ENCODE measurements at places on chromosomes 6 and 20.
A peak's percentile ranks its signal among the peaks of the same experiment; 100 is the strongest.

DNA sequence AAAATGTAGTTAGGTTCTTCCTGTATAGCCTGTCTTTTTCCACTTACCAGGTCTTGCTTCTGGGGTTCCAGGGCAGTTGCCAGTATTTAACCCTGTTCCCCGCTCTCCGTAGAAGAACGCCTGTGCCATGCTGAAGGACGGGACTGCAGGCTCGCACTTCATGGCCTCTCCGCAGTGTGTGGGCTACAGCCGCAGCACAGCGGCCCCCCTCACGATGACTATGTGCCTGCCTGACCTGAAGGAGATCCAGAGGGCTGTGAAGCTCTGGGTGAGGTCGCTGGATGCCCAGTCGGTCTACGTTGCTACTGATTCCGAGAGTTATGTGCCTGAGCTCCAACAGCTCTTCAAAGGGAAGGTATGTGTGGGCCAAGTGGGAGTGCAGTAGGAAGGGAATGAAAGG is 23.0 kb downstream of the POFUT1 start:
- no peak for DNase-seq

DNA sequence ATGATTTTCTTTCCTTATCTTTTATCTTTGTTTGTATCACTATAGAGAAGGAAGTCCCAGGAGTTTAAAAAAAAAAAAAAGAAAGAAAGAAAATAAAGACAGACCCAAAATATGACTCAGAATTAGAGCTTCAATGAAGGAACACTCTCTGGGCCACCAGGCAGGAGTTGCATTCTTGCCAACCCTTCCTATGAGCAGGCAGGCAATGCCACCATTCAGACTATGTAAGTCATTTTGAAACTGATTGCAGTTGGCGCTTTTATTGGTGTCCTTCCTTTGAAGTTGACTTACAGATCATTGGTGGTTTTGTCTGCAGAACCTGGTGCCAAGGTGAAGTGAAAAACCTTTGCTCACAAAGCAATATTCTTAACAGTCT is 50.3 kb downstream of the MYB start:
- no peak for DNase-seq

- no peak for DNase-seq
Measured at GRCh38 chr6:163645560-163645959, 231.0 kb downstream of the QKI start.

DNA sequence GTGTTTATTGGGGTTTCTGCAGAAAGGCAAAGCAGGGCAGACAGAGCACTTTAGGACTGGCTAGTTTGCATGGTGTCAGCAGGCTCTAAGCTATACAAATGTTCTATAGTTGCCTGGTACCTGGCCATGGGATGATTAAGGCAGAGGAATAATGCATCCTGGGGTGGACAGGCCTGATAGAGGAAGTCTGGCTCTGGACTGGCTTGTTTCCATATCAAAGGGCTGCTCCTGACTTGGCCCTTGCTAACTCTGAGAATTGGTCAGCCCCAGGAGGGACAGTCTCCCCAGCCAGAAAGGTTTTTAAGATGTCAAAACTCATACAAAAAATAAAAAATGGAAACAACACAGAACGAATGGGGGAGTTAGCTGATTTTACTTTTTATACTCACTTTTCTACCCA is 136.9 kb downstream of the TBC1D7 start:
- DNase-seq: no peak

- DNase-seq: no peak
Measured at GRCh38 chr6:108961985-108962384, 113.8 kb downstream of the ARMC2 start.

DNA sequence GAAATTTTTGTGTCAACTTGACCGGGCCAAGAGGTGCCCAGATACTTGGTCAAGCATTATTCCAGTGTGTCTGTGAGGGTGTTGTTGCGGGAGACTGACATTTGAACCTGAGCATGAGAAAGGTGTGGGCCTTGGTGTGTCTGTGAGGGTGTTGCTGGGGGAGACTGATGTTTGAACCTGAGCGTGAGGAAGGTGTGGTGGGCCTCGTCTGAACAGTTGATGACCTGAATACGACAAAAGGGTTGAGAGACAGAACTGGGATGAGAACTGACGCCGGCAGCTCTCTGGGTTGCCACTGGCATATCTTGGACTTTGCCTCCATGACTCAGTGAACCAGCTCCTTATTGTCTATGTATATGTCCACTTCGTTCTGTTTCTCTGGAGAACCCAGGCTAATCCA is 240.5 kb downstream of the ERMARD start:
- DNase-seq: no peak

DNA sequence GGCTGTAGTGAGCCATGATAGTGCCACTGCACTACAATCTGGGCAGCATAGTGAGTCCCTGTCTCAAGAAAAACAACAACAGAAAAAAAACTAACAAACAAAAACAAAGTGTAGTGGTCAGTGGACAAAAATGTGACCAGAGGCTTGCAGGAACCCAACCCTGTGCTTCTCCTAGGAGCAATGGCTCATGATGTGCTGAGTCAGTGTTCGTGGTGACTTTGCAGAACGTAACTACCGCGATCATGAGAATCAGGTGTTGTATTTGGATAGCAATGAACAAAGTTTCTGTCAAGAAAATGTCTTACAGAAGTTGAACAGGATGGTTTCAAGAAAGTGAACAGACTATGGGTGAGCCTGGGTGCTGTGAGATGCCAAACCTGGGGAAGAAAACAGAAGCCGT is 18.5 kb upstream of the FOXC1 start:
- no peak for DNase-seq

- no peak for DNase-seq
Measured at GRCh38 chr6:160419488-160419887, 71.3 kb downstream of the SLC22A3 start.

DNA sequence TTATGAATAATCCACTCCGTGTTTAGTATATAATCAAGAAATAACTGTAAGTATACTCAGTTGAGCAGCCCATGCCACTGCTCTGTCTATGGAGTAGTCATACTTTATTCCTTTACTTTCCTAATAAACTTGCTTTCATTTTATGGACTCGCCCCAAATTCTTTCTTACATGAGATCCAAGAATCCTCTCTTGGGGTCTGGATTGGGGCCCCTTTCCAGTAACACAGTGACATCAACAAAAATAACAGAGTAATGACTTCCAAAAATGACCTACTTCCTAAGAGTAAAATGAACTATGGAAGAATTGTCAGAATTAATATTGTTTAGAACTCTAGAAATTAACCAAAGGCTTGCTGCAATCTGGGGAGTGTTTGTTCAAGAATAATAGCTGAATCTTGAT is 8.8 kb downstream of the OR2H1 start:
- DNase-seq: no peak

DNA sequence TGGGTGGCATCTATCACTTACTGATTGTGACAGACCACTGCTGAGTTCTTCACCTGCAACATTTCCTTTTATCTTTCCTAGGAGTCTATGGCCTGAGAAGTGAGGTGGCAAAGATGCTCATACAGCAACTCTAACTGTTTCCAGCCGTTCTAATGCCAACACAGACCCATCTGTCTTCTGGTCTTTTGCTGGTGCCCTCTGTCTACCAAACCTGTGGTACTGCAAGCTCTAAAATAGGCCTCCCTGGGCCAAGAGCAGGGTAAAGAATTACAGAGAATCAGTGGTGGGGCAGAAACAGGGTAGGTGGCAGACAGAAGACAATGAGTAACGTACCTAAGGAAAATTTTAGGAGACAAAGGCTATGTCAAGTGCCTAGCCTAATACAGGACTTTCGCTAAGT is 611.0 kb upstream of the FLRT3 start:
- no peak for DNase-seq

- no peak for DNase-seq
Measured at GRCh38 chr20:13953227-13953626, 37.2 kb downstream of the SEL1L2 start.

- DNase-seq: no peak
Measured at GRCh38 chr20:21373436-21373835, 23.9 kb downstream of the NKX2-4 start.

DNA sequence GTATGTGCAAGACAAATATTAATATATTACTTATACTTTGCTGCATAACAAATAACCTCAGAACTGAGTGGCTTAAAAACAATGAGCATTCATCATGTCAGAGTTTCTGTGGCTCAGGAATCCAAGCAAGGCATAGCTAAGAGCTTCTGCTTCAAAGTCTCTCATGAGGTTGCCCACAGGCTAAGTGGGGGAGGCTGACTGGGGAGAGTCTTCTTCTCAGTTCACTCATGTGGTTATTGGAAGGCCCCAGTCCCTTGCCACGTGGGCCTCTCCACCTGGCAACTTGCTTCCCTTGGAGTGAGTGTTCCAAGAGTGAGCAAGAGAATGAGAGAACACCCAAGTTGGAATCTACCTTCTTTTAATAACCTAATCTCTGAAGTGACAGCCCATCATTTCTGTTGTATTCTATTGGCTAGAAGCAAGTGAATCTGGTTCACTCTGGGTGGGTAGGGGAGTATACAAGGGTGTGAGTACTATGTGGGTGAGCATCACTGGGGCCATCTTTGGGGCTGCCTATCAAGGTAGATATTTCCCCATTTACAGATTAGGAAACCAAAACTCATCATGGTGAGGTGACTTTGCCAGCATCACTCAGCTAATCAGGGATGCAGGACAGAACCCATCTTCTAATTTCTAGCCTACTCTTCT is 36.0 kb downstream of the DNAH8 start:
- DNase-seq: no peak

DNA sequence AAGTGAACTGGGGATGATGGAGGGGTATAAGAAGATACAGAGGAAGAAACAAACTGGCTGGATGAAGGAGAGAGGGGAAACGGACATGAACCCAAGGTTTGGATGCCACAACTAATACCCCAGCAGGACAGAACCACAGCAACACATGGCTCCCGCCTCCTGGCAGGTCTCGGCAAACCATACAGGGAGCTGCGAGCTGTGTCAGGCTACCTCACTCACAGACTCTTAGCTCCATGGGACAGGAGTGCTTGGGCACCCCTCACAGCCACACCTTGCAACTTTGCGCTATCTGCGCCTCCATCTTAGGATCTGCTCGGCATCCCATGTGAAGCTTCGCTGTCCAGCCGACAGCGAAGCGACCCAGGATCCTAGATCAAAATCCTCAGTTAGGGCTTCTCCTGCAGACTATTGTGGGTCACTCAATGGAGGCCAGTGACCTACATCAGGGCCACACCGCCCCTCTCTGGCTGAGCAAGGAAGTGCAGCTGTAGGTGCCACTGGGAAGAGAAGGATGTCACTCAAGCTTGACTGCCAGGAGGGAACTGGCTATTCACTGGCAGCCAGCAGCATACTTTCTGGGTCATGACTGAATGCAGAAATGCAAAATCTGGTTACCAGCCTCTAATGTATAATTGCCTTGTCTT is 174.4 kb upstream of the RIN2 start:
- DNase-seq: no peak

- no peak for DNase-seq
Measured at GRCh38 chr6:516213-516612, 124.7 kb downstream of the IRF4 start.

GRCh38 chr6:35443341-35444030 is 8.7 kb upstream of the FANCE start:
- no peak for DNase-seq

- DNase-seq: no peak
Measured at GRCh38 chr6:135624402-135625295, 127.1 kb upstream of the AHI1 start.

GRCh38 chr20:62724692-62725595 is 16.3 kb downstream of the NTSR1 start:
- no peak for DNase-seq

DNA sequence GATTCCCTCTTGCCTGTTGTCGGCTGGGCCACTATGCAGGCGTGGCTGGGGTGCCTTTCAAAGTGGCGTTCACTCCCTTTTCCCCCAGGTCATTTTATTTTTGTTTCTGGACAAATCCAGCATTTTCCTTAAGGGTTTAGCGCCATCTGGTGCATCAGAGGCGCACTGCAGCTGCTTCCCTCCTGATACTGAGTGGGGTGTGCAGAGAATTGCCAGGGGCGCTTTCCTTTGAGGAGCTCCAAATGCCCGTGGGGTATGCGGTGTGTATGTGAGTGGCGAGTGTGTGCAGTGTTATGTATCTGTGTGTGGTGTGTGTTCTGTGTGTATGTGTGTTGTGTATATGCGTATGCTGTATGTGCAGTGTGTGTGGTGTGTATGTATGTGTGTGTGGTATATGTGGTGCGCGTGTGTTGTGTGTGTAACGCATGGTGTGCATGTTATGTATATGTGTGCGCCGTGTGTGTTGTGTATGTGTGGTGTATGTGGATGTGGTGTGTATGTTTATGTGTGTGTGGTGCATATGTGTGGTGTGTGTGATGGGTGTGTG is 100.1 kb upstream of the AGPAT4 start:
- DNase-seq: peak; percentile 27

GRCh38 chr20:40160097-40160550 is 528.9 kb downstream of the MAFB start:
- DNase-seq: no peak

DNA sequence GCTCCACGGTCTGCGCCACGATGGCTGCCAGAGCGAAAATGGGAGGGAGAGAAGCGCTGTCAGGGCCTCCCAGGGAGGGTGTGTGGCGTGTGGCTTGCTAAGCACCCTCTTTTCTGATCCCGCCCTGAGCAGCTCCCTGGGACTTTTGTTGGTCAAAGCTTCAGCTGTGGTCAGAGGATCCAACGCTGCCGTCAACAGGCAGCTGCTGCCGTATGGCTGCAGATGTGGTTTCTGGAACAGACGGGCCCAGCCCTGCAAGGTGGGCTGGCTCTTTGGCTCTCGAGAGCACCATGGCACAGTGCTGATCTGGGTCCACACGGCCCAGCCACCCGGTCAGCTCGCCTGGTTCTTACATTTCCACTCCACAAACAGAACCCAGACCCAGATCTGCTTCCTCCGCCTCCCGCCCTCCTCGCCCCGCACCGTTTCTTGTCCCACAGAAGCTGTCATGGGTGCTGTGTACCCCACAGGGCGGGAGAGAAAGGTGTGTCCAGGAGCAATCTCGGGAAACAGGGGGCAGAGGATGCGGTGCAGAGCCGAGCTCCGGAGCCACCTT is 86.0 kb upstream of the BHLHE23 start:
- no peak for DNase-seq

DNA sequence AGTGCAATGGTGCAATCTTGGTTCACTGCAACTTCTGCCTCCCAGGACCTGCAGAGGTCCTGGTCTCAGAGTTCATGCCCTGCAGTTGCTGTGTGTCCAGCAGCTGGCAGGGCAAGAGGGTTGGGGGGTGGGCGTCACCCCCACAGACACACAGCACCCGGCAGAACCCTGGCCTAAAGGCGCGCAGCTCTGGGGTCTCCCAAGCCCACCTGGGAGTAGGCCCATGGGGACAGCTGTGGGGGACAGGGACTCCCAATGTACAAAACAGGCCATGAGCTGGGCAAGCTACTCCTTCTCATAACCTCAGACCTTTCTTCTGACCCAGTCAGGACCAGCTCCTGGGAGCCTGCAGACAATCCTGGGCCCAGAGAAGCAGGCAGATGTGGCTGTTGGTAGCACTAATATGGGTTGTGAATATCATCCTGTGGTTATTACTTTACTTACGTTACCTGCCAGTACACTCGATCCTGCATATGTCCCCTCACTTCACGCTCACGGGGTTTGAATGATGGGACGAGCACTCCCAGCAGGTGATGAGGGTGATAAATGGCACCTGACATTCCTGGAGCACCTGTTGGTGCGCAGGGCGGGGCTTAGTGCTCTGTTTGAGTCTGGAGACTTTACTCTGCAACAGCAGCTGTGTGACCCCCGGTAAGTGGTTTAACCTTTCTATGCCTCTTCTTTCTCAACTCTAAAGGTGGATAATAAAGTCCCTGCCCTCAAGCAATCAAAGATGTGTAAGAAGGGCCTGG is 39.9 kb upstream of the SULF2 start:
- DNase-seq: no peak
